CD4-positive, alpha-beta T cell treated with Interleukin-4 for 1 hour (primary cell): ENCODE measurements at places on chromosomes 7 and 10.

DNA sequence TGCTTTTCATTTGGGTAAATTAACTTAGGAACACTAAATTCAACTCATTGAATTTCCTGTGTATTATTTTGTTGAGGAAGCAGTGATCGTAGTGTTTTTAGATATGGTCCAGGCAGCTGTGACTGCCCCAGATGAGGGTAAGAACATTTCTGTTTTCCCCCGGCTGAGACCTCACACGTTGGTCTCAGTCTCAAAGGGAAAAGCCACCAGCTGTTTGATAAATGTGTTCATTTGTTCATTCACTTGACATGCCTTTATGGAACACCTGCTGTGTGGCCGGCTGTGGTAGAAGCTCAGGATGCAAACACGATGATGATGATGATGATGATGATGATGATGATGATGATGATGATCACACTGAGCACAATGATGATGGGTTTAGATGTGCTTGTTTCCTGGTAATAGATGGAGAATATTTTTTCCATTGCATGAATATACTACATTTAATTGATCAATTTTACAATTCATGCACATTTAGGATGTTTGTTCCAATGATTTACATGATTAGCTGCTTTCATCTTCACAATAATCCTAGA is 125.6 kb upstream of the ZNF32 start:
- no peak for DNase-seq

GRCh38 chr7:25520017-25520416 is 291.7 kb upstream of the NPVF start:
- no peak for DNase-seq

GRCh38 chr7:157539521-157539920 is 202.7 kb downstream of the DNAJB6 start:
- DNase-seq = no peak

- no peak for DNase-seq
These were observed 439 bp upstream of the EMX2 start for GRCh38 chr10:117541909-117542705.

DNA sequence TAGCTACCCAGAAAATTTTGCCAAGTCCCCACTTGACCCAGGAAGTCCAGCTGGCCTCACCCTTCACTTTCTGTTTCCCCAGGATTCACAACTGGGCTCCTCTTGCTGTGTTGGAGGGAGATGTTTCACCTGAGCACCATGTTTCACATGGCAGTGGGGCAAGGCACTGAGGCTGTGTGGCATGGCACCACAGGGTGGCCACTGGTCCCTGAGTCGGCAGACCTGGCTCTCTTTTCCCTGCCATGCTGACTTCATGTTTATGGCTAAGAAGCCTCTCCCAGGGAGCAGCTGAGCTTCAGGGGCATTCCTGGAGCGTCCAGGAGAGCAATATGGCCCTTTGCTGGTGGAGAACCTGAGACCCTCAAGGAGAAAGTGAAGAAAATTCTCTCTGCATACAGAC is 266.9 kb downstream of the RPS24 start:
- DNase-seq = no peak

DNA sequence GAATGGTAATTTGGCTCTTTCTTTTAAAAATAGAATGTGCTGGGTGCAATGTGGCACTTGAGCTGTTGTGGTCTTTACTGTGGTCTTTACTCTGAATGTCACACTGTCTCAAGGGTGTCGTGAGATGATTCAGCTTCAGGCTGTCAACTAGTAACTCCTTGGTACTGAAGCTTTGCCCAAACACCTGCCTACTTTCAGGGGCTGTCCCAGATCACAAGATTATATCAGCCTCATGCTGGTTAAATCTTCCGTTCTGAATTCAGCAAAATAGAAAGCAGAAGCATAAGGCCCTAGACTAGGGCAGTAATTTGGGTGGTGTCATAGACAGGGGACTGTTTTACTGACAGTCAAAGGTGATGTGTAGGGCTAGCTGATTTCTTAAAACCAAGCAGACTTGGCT is 110.9 kb downstream of the BAMBI start:
- no peak for DNase-seq

GRCh38 chr7:78260826-78261225 is 462.3 kb downstream of the PHTF2 start:
- no peak for DNase-seq

DNA sequence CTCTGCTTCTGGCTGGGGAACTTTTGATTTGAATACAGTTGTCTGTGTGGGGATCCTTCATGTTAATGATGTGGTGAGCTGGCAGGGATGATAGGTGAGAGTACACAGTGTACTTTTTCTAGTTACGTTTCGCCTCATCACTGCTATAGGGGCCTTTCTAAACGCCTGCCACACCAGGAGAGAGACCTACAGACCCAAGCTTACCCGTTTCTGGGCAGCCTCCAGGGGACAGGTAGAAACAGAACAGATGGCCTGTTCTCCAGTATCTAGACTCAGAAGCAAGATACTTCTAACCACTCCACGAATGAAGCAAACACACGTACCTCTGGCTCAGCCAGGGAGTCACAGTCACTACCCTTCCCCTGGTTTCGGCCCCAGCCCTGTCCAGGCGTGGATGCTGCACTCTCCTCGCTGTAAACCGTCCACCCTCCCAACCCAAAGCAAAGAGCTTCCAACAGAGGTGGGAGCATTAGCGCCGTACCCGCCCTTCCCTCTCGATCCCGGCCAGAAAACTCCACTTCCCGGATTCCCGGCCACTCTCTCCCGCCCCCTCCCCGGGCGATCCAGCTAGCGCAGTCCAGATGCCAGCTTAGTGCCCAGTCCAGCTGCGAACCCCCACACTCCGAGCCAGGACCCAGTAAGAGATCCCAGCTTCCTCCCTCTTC is 1.2 kb downstream of the CCDC6 start:
- DNase-seq = peak; percentile 14

- DNase-seq = no peak
These were observed 130.9 kb upstream of the ANKRD1 start for GRCh38 chr10:91051829-91052228.

- DNase-seq = no peak
These were observed 16.1 kb upstream of the ABCC2 start for GRCh38 chr10:99766302-99766681.

DNA sequence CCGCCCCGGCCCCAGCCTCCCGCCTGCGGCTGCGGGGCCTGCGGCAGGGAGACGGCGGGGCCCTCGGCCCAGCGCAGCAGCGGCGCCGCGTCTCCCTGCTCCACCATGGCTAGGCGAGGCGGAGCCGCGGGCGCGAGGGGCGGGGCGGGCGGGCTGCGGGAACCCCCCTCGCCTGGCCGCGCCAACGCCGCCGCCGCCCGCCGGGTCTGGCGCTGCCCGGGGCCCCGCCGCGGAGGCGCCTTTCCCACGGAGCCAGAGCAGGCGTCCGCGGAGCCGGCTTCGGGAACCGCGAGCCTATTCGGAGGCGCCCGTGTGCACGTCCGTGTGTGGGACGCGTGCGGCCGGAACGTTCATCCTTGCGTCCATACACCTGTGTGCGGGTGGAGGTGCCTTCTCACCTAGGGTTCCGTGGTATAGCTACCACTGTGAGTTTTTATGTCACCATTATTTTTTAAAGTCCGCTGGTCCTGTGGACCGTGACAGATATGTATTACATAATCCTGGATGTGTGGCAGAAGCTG is at the start of gene DENND11:
Gene DENND11, minus strand, starts transcription at position 120 of the 521 bp plus-strand sequence. Its CDS starts 13 bp downstream, at position 107.
- DNase-seq = peak; percentile 38

DNA sequence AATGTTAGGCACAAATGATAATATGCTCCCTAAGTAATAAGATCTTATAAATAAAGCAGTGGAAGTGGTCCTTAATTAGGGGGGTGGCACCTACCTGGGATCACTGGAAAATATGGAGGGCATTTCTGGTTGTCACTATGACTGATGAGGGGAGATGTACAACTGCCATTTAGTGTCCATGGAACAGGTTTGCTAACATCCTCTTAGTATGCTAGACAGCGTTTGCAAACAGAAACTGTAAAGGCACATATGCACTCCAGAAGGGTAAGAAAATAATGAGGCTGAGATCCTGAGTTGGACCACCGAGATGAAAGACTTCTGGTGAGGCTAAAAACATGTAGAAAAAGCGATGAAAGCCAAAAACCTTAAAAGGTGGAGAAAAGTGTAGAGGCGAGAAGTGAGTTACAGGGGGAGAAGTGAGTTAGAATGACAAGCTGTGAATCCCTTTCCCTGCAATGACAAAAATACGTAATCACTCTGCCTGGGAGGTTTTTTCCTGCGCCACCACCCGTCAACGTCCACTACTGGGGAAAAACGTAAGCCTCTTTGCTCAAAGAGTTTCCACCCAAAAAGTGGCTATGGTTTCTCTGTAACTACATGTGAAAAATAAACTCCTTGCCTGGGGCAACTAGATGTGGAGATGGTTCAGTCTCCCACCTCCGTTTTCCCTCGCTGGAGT is 767 bp downstream of the KRIT1 start:
- DNase-seq = peak; percentile 72

GRCh38 chr7:1470901-1471300 is 11.6 kb upstream of the MICALL2 start:
- no peak for DNase-seq

DNA sequence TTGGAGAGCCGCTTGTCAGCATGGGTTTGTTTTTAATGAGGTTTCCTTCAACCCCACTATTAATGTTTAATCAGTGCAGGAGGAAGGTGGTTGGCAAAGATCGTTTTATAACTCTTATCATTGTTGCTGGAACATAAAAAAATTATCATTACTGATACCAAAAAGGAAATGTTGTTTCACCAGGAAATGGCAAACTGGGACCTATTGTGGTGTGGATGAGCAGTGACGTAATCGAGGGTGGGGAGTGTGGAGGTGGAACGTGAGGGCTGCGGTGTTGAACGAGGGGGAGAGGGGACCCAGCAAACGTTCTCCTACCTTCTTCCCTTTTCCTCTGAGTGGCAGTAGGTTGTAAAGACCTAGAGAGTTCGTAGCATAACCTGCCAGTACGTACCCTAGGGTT is 71.9 kb upstream of the TOMM7 start:
- DNase-seq = no peak

DNA sequence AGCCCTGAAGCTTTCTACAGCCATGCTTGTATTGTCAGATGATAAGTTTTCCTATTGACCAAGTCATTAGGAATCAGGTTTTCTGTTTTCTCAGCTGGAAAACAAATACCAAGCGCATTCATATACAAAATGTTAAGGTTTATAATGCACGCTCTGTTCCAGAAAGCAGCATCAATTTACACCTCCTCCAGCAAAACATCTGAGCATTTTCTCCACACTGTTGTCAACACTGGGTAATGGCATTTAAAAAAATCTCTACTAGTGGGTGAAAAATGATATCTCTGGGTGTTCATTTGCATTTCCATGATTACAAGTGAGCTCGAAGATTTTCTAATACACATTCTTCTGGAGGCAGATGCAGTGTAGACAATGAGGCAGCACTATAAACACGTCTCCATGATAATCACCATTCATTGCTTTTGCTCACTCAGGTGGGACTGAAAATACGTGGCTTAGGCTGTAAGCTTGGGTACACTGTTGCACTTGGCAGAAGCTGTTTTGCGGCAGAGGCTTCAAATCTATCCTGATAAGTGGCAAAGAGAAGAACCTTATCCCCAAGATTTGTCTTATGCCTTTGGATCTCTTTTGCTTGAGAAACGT is 114.8 kb upstream of the PLPP4 start:
- no peak for DNase-seq
